ENCODE measurements at places on chromosomes 11 and 22.
A peak's percentile ranks its signal among the peaks of the same experiment; 100 is the strongest.

GRCh38 chr11:60764879-60765278 is 8.2 kb downstream of the MS4A15 start:
- no peak for DNase-seq

GRCh38 chr11:9003573-9004182 is at the start of gene NRIP3:
NRIP3 (minus strand) TSS chr11:9004001; CDS start chr11:9003935, 66 bp downstream.
- peak; percentile 73 for DNase-seq

DNA sequence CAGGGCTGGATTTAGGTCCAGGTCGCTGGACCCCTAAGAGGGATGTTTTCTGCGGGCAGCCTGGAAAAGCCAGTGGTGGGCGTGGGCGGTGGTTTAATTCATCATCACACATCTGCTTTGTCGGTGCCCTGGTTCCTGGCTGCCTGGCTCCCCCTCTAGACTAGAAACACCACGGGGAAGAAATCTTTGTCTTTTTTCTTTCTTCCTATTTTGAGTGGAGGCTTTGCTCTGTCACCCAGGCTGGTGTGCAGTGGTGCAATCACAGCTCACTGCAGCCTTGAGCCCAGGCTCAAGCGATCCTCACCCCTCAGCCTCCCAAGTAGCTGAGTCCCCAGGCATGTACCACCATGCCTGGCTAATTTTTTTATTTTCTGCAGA is 86.6 kb upstream of the LINC01488 start:
- DNase-seq, result no peak

DNA sequence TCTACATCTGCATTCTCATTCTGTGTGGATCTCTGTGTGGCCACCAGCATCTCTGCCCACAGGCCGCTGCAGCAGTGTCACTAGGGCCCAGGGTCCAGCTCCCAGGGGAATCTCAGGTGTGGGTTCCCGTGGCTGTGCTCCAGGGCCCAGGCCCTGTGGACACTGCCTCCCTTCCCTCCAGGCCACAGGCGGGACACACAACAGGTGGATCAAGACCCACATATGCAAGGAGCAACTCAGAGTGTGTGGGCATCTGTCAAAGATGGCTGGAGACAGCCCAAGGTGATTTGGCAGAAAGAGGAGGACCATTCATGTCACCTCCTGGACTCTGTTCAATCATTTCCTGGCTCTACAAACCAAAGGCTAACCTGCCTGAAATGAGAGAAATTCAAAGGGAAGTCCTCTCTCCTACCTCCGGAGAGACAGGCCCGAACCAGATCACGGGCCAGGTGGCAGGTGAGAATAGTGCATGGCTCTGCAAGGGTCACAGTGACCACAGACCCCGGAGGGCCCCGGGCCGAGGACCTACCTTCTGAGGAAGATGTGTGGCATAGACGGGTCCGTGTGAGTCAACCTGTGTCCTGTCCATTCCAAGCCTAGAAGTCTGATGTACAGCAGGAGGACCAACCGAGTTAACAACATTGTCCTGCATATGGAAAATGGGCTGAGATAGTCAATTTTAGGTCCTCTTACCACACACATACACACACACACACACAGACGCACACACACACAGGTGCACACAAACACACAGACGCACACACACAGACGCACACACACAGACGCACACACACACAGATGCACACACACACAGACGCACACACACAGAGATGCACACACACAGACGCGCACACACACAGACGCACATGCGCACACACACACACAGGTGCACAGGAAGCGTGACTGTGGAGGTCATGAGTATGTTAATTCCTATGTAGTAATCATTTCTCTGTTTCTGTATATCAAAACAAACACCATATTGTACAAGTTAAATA is 1068.5 kb downstream of the BRD1 start:
- no peak for DNase-seq

DNA sequence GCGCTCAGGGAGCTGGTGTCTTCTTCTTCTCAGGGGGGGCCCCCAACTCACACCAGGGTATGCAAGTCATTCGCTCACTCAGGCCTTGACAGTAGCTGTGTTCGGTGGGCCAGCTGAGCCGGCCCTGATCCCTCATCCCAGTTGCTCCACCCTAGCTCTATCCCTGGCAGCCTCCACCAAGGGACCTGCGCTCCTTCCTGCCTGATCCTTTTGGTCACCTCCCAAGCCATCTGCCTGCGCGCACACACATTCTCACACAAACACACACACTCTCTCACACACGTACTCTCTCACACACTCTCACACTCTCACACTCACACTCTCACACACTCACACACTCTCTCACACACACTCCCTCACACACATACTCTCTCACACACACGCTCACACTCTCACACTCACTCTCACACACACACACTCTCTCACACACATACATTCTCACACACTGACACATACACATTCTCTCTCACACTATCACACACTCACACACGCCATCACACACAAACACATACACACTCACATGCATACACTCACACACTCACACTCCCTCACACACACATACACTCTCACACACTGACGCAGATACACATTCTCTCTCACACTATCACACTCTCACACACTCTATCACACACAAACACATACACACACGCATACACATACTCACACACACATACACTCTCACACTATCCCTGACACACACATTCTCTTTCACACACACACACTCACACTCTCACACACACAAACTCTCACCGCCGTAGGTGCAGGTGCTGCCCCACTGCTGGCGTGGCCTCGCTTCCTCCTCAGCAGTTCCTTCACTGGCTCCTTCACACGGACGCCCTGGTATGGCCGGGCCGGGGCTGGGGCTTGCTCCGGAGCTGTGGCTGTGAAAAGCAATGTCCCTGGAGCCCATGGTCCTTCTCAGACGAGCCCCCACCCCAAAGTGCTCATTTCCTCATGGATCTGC is 20.8 kb downstream of the POU2AF1 start:
- DNase-seq, result no peak

DNA sequence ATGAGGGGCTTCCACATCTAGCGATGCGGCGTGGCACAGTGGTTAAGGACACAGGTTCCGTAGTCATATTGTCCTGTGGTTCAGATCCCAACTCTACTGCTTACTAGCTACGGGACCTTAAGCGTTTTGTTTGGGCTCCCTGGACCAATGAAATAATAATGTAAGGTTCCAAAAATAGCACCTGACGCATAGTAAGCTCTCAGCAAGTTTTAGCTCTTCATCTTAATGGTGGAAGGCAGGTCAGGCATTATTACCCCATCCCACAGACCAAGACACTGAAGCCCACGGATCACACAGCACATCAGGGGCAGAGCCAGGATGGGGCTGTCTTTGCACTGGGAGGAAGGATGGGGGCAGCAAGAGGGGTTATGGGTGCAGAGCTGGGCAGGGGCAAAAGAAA is 13.0 kb downstream of the DNAJB13 start:
- no peak for DNase-seq

GRCh38 chr11:106276859-106277436 is 199.5 kb downstream of the AASDHPPT start:
- no peak for DNase-seq

DNA sequence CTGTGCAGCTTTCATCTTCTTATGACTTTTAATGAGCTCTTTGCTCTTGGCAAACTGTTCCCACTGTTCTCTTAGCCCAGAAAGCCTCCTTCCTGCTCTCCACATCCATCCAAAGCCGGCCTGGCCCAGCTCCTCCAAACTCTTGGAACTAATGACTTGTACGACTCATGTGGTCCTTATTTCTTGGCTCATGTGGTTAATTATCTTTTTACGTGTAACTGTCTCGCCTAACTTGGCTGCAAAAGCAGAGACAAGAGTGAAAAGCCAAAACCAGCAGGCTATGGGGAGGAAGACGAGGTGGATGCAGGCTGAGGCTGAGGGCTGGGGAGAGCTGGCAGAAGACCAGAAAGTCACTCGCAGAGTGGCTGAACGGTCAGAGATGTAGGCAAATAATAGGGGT is 5.5 kb downstream of the CSNK2A3 start:
- DNase-seq, result no peak
